ENCODE measurements at places on chromosomes 16 and 17. TPM values are rescaled to one million over a fixed set of nuclear protein-coding genes. Genes with fewer than 3 reads are reported as not detected.

The PTX4 gene
- 0.19 TPM for polyA plus RNA-seq

The CMTM3 gene
- polyA plus RNA-seq = 26.2 TPM

The HBQ1 gene
- polyA plus RNA-seq = 0.73 TPM

The ORMDL3 gene
- polyA plus RNA-seq = 69.6 TPM

The DRC7 gene
- polyA plus RNA-seq = 0.22 TPM

The NDUFAF8 gene
- 42.6 TPM for polyA plus RNA-seq

The TMEM106A gene
- 49.0 TPM for polyA plus RNA-seq

The KRTAP9-4 gene
- not detected for polyA plus RNA-seq

The PGAP3 gene
- polyA plus RNA-seq = 31.8 TPM

The SHISA9 gene
- 2.7 TPM for polyA plus RNA-seq

- DNase-seq = no peak
These were observed 2.9 kb downstream of the SRL start for GRCh38 chr16:4239020-4239419.

DNA sequence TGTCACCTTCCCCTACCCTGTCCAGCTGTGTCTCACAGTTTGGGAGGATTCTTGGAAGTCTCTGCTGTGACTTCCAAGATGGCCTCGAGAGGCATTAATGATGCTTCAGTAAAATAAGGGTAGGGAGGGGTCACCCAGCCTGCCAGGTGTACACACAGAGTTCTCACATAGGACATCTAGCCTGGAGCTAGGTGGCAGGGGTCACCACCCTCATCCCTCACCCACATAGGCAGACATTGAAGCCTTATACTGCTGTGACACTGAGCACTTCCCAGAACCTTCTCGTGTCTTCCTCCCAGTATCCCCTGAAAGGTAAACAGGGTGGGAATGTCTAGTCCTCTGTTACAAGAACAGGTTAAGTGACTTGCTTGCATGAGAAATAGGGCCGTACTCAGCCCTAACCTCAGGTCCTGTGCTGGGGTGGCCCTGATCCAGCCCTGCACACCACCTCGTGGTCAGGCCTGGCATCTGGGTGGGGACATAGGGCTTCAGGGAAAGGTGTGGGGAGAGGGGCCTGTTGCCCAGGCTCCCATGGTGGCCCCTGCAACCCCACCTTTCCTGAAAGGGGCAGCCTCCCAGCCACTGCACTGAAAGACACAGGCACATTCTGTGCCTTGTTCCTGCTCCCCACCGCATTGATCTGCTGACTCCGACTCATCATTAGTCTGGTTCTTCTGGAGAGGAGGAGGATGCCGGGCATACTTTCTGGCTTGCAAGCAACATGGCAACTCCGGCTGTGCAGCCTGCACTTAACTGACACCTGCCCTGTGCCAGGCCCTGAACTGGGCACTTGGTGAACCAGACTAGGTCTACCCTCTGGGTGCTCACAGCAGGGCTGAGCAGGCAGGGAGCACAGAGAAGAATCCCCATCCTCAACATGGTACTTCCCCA is 3.6 kb upstream of the MMP15 start:
- no peak for DNase-seq

GRCh38 chr17:65552214-65552613 is 9.2 kb downstream of the AXIN2 start:
- DNase-seq = no peak

DNA sequence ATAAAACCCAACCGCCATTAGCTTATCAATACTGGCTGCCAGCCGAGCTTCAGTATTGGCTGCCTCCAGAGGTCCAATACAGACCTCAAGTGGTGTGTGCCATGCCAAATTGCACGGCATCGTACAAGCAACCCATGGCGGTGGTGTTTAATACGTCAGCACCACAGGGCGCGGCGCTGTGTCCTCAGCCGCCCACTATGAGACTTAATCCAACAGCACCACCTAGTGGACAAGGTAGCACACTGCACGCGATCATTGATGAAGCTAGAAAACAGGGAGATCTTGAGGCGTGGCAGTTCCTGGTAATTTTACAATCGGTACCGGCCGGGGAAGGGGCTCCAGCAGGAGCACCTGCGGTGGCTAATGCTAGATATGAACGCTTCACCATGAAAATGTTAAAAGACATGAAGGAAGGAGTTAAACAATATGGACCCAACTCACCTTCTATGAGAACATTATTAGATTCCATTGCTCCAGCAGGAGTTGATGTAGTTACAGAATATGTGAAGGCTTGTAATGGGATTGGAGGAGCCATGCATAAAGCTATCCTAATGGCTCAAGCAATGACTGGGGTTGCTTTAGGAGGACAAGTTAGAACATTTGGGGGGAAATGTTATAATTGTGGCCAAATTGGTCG is 15.4 kb downstream of the FLYWCH1 start:
- peak; percentile 84 for DNase-seq

DNA sequence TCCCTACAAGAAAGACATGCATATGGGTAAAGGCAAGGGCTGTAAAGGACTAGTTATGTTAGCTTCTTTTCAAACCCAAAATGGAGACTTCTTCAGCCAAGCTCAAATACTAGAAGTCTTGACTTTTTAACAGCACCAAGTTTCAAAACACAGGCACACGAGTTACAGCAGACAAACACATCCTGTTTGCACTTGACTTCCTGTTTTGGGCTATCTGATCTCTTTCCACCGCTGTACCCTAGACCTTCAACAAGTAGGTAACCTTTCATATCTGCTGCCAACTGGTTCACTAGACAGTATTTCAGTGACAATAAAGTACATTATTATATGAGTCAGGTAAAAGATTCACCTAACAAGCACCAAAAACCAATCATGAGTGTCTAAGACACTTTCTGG is 12.3 kb downstream of the RFFL start:
- peak; percentile 68 for DNase-seq

- DNase-seq = no peak
These were observed 99.5 kb downstream of the SYCE1L start for GRCh38 chr16:77298418-77299360.

DNA sequence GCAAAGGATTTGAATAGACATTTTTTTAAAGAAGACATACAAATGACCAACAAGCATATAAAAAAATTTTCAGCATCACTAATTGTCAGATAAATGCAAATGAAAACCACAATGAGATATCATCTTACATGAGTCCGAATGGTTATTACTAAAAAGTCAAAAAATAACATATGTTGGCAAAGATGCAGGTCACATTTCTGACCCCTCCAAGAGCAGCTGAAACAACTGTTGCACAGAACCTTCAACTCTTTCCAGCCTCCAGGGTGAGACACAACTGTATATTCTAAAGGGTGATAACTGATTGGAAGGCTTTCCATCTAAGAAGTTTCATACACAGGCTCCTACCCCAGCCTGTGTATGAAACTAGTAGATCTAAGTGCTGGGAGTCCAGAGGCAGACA is 51.9 kb downstream of the SLFN5 start:
- DNase-seq = no peak

DNA sequence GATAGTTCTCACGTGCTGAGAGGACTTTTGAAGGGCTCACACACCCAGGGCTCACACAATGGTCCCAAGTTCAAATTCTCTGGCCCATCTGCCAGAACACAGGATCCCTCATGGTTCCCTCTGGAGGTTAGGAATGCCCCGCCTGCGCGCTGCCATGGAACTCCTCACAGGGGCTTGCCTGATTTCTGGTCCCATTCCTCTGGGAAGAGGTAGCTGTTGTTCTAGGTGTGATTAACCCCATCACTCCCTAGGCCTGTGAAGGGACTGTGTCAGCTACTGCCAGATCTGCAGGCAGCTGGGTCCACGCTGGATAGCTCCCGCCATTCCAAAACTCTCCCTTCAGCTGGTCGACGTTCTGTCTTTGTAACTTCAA is 2.3 kb upstream of the ARMC5 start:
- DNase-seq = no peak

GRCh38 chr16:56742030-56742984 is 12.4 kb downstream of the NUP93 start:
- DNase-seq = no peak

DNA sequence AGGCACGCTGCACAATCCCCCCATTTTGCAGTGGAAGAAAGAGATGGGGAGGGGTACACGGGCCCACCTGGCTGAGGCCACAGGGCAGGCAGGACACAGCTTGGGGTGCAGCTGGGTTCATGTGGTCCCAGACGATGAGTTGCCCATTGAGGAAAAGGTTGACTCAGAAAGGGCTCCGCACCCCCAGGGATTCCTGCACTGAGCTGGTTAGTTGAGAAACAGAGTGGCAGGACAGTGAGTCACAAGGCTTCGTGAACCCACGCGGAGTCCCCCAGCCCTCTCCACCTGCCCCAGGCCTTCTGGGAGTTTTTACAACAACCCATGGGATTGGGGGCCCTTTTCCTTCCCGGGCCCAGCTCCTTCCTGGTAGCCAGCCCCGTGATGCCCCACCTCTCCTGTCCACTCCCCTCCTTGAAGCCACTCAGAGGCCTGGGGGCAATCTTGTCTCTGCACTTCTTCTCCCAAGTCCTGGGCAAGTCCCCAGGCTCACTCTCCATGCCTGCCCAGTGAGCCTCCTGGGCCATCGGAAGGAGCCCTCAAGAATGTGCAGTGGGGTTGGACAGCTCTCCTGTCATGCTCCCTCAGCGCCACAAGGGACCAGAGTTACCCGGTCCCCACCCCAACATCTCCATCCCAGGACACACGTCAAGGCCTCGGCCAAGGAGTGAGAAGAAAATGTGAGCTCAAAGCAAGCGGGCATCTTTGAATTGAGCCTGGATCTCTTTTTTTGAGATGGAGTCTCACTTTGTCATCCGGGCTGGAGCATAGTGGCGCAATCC is 251.2 kb downstream of the PARN start:
- no peak for DNase-seq

GRCh38 chr17:28344011-28344410 is 8.4 kb downstream of the TNFAIP1 start:
- DNase-seq = no peak

- DNase-seq = no peak
These were observed 463 bp downstream of the TOP2A start for GRCh38 chr17:40417258-40417608.

DNA sequence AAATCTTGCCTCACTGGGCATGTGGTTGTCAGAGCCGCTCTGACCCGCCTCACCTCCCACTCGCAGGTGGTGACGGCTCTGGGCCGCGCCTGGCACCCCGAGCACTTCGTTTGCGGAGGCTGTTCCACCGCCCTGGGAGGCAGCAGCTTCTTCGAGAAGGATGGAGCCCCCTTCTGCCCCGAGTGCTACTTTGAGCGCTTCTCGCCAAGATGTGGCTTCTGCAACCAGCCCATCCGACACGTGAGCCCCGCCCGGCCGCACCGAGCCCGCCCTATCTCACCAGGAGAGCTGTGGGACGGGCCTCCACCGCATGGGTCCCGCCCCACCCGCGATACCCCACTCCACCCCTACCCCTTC is 4.0 kb downstream of the TGFB1I1 start:
- no peak for DNase-seq

DNA sequence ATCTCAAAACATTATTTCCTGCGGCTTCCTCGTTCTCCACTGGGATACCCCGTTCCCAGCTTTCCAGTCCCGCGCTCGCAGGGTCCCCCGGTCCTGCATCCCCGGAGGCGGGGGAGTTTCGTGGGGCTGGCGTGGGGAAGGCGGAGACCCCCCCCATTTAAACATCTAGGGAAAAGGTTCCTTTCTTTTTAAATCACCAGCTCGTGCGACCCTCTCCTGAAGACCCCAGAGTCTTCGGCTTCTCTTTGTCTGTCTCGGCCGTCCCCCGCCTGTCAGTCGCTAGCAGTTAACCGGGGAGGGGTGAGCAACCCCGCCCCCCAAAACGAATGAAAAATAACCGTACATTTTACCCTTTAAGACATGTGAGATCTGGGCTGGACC is 473 bp upstream of the IGF2BP1 start:
- no peak for DNase-seq

GRCh38 chr16:56860226-56861020 is 4.6 kb upstream of the SLC12A3 start:
- no peak for DNase-seq

DNA sequence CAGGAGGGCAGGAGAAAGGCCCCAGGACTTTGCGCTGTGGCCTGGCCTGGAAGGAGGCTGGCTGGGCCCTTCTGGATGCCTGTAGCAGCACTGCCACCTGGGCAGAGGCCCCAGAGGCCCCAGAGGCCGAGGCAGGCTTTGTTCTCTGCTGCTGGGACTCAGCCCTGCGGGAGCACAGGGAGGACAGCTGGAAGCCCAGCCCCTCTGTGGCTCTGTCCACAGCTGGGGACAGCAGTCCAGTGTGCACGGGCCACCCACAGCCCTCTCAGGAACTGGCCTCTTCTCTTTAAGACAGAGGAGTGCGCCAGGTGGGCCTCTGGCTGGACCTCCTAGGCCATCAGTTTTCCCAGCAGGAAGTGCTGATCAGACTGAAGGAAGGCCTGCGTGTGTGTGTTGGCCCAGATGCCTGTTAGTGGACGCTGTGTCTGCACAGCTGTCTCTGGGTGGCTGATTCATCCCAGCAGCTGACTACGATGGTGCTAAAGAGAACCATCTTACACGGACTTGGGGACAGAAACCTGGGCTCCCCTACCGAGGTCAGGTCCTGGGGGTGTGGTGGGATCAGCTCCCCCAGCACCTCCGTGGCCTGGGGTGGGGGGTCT is 26.9 kb upstream of the ZNF750 start:
- DNase-seq = peak; percentile 40

DNA sequence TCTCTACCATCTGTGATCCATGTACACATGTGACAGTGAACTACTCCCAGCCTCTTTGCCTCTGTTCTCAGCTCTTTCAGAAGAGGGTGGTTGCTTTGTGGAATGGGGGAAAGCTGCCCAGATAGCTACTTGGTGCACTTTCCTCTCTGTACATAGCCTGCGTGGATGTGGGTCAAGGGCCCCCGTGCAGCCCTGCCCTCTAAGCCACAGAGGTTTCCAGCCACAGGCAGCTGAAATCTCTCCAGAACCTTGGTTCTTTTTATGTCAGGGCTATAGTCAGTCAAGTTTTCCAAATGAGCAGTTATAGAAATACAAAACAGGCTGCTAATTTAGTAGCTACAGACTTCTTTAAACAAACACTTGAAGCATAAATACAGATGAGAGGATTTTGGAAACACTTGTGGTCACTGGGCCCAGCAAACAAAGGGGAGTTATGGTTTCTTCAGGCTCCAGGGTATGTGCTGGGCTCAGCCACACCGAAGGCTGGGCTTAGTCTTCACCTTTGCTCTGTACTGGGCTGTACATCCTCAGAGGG is 199.7 kb upstream of the ASIC2 start:
- DNase-seq = no peak

GRCh38 chr16:89104930-89105571 is 11.4 kb downstream of the ACSF3 start:
- no peak for DNase-seq

GRCh38 chr16:49869731-49870130 is 13.8 kb upstream of the ZNF423 start:
- no peak for DNase-seq

- no peak for DNase-seq
These were observed 37.4 kb upstream of the CCL1 start for GRCh38 chr17:34400301-34400931.

- DNase-seq = no peak
These were observed 567.4 kb upstream of the ZFHX3 start for GRCh38 chr16:73615071-73615940.

GRCh38 chr17:82868715-82869131 is 28.9 kb upstream of the ZNF750 start:
- DNase-seq = no peak

GRCh38 chr17:72008236-72008876 is 112.5 kb upstream of the SOX9 start:
- no peak for DNase-seq
